Uterus (tissue), 4 donors: ENCODE measurements at places on chromosomes 2 and 18. TPM values are rescaled to one million over a fixed set of nuclear protein-coding genes. Genes with fewer than 3 reads are reported as not detected.

PLCD4 gene
- not detected for total RNA-seq

ASB3 gene
- total RNA-seq, result 9.1 TPM

OBSL1 gene
- 98.6 TPM for total RNA-seq

SERPINB13 gene
- total RNA-seq, result not detected

ELOA2 gene
- not detected for total RNA-seq

DNA sequence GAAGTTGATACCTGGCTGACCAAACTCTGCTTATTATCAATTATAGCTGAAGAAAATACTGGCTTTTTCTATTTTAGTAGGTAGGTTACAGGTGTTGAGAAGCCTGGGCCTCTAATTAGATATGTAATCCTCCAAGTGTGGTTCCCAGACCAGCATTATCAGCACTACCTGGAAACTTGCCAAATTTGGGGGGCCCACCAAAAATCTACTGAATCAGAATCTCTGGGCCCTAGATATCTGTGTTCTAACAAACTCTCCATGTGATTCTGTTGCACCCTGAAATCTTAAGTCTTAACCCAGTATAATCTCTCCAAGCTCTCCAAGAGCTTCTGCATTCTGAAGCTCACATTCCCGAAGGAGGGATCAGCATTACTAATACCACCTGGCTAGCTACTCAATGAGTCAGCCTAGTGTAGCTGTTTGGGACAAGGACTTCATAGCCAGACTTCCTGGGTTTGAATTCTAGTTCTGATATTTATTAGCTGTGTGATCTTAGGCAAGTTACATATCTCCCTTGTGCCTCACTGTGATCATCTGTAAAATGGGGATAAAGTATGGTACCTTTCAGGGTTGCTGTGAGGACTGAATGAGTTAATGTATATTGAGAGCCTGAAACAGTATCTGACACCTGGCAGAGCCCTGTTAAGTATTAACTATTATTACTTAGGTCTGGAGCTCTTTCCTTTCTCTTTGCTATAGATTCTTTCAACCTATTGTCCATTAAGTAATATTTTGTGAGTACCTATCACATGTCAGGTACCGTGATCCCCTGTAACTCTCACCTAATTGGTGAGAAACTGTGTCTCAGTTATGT lies 94.1 kb upstream of the CD302 start:
- DNase-seq, result no peak

- no peak for DNase-seq
Observed at GRCh38 chr2:121884078-121884477, 128.6 kb downstream of the TSN start.

GRCh38 chr2:197626965-197627625 lies 48.3 kb downstream of the RFTN2 start:
- no peak for DNase-seq

GRCh38 chr18:24878289-24878688 lies 417.9 kb downstream of the HRH4 start:
- DNase-seq, result no peak

DNA sequence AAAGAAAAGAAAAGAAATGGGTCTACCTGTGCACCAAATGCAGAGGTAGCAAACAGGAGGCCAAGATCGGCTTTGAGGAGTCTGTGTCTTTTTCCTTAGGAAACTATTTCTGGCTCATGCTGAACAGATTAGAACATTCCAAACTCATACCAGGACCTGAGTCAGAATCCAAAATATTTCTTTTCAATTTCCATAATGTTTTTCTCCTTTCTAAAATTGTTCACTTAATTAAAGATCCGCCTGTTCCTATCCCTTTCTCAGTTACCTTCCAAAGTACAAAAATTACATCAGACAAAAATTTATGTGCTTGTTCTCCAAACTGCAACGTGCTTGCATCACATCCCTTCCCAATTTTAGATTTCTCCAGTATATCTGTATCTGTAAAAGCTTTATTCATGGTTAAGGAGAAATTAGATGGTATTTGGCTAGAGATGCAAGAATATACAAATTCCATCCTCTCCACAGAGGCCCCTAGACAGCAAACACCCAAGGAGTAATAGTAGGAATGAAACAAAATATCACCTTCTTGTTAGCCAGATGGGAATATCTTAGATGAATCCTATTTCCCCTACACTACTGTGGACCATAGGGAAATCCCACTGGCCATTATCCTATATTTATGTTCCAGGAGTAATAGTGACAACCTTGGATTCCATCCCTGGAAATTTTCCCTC lies 130.6 kb downstream of the LNPK start:
- no peak for DNase-seq

DNA sequence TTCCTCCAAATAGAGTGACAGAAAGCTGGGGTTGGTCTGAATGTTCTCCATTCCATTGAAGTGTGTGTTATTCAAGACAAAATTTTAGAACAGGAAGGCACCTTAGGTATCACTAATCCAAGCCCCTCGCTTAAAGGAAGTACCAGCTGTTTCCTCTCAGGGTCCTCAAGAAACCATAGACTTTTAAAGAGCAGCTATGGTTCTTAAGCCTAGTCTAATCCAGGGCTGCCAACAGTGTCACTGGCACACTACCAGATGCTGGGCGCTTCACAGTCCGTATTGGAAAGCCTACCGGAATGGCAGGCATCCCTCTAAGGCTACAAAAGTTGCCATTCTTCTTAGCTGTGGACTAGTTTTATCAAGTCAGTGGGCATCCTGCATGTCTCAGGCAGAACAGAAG lies 1.9 kb downstream of the NEMP2 start:
- DNase-seq, result no peak

DNA sequence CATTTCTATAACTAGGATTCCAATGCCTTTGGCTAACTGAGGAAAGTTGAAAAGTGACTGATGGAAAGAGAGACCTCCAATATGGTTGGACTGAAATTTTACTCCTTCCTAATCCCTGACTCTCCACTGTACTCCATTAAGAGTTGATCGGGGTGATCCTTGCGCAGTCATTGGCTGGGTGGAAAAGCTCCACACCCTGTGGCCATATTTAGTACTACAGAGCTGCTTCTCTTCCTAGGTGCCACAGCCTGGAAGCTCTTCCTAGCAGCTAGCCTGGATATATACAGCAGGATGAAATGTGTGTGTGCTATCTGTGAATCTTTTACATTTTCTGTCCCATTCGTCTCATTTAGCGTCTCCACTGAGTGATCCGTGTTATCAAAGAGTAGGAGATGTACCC lies 71.2 kb downstream of the MEP1B start:
- DNase-seq, result no peak

DNA sequence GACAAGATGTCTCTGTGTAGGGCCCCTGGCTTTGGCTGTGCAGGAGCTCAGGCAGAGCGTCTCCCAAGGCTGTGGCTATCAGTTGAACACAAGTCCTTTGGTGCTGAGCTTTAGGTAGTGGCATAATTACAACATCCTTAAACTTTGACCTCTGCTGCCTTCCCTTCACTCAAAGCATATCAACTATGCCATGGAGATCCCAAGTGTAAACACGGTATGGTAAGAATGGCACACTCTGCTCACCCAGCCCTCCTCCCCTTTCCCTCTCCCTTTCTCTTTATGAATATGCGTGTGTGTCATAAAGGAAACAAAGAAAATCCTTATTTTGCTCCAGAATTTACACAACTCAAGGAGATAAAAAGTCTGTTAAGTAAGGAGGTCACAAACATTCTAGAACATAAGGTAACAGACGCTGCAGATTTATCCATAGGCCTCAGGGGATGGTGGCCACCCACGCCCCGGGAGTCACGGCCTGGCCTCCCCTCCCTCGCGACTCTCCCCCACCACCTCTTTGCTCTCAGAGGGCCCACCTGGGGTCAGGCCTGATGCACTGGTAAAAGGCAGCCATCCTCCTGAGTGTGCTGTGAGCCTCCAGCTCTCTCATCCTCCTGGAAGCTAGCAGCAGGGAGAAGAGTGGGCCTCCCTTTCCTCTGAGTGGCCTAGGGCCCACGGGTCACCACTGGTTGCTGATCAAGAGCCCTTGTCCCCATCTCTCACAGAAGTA lies 67.3 kb downstream of the CRACDL start:
- DNase-seq, result no peak

- no peak for DNase-seq
Observed at GRCh38 chr2:7061921-7062320, 144.7 kb downstream of the RNF144A start.

DNA sequence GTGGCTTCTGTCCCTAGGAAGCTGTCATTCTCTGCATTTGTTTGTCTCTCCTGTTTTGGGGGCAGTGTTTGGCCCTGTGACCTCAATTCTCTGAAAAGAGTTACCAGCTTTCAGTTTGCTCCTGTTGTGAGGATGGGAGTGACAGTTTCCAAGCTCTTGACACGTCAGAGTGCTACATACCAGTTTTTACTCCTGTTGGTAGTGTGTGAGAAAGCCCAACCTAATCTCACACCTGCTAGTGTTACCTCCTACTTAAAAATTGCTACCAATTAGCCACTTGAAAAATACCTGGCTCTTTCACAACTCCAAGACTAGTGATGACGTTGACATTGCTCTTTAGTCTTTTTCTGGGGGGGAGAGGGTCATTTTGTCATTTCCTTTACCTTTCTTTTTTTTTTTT lies 14.1 kb downstream of the SKA1 start:
- no peak for DNase-seq

DNA sequence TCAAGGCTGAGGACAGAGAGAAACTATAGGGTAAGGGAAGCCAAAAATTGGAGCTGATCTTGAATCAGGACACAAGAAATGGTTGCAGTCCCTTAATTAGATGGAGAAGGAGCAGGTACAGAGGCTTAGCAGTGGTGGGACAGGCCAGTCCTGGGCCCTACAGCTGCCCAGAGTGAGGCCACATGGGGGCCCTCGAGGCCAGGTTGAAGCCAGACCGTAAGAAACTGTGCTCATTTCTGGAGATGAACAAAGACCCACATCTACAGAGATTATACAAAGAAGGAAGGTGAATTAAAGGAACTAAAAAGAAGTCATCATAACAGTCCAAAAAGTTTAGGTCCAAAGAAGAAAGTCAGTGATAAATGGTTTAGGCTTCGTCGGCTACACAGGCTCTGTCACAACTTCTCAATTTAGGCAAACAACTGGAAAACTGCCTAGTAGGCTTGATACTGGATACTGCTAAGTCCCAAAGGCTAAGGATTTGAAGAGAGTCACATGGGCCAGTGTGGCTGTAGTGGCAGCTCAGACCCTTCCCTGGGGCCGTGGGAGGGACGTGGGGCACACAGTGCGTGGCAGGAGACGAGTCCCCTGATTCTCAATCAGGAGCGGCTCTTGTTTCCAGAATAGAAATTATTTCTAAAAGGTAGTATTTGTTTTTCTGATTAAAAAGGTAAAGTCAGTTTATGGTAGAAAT lies 50.4 kb upstream of the CNGA3 start:
- DNase-seq, result no peak

GRCh38 chr2:109384308-109385271 lies 229.2 kb downstream of the SEPTIN10 start:
- DNase-seq, result peak; percentile 12

DNA sequence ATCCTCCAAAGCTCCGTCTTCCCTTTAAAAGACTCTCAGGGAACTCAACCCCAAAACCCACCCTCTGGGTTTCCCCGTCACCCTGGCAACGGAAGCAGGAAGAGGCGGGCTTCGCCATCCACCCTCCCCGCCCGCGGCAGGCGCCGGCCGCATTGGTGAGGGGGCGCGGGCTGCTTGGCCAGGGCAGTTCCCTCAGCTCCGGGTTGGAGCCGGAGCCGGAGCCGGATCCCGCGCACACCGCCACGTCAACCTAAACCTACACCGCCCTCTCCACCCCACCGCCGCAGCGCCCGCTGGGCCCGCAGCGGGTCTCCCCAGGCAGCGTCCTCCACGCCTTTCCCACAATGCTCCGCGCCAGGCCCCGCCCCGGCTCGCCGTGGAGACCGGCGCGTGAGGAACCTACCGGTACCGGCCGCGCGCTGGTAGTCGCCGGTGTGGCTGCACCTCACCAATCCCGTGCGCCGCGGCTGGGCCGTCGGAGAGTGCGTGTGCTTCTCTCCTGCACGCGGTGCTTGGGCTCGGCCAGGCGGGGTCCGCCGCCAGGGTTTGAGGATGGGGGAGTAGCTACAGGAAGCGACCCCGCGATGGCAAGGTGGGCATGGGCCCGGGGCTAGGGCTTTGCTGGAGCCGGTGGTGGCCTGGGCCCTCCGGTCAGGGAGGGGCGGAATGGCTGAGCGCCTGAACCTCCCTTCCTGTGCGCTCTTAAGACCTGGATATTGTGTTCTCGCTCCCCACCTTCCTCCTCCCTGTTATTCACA lies at the start of gene DNAJC10:
DNAJC10 (plus strand) TSS at position 366 of the 758 bp plus-strand sequence. CDS start 1,830 bp downstream, outside the sequence.
- peak; percentile 83 for DNase-seq

DNA sequence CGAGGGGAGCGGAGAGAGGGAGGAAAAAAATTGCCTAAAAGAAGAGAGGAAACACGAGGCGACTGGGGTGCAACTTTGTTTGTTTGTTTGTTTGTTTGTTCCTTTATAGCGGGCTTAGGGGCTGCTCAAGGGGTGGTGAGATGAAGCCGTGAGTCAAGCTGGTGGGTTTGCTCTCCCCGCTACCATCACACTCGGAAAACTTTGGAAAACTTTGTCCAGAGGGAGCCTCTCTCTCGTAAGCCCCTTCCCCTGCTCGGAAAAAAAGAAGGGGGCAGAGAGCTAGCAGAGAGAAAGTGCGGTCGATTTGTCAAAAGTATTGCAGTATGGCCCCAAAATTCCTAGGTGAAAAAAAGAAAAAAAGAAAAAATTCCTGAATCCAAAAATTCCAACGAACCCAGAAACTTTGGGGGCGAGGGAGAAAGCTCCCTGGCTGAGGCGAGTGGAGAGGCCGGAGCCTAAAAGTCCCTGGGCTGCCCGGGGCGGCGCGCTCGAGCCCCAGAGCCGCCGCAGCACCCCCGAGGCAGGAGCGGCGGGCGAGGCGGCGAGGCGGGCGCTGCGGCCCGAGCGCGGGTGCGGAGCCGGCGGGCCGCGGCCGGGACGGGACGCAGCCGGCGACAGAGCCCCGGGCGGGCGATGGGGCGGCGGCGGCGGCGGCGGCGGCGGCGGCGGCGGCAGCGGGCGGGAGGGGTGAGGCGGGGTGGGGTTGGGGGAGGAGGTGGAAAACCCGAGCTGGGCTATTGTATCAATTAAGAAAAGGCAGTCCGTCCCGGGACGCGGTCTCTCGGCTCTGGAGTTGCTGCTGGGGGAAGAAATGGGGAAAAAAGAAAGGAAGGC lies 558 bp upstream of the CYP26B1 start:
- peak; percentile 11 for DNase-seq

- DNase-seq, result no peak
Observed at GRCh38 chr2:234437642-234438304, 59.1 kb downstream of the ARL4C start.

DNA sequence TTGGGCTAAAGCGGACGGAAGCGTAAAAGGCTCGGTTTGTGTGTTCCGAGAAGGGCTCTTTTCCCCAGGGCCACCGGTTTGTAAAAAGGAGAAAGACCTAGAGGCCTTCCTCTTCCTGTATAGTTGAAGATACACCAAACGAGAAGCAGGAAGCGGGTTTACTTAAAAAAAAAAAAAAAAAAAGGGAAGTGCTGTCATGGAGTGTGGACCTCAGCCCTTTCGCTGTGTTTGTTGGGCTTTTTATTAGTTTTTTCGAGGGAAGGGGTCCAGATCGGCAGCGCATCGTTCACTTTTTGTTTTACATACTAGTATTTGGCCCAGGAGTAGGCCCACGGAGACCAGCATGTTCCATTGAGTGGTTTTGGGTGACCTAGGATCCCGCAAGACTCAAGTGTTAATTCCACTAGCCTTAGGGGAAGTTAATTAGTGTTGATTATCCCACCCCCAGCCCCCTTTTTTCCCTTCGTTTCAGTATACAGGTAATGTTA lies 676 bp downstream of the ACTR2 start:
- DNase-seq, result no peak
